Activated gamma-delta T cell treated with Interleukin-2 at 50 U/mL for 16 hours (primary cell): ENCODE measurements at places on chromosomes 6 and 20.

DNA sequence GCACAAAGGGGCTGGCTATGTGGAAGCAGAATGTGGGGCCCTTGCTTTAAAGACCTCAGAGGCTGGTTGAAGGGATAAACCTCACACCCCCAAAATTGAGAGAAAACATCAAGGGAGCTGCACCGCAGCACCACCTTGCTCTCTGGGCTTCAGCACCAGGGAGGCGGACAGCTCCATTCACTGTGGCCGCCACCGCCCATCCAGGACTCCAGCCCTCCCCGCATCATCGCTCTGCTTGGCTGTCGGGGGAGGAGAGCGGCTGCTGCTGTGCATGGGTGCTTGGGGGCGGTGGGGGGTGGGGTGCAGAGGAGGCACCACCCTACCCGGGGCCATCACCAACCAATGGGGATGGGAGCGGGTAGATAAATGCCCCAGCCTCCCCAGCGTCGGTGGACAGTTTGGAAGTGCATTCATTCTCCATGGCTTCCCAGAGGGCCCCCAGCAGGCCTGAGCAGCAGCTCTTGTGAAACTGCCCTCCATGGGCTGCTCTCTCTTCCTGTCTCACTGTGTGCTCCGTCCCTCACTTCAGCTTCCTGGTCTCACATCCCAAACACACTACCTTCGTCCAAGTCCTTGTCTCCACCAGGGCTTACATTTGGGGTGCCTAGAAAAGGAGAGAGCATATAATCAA is 75.7 kb upstream of the BHLHE23 start:
- DNase-seq: no peak

- no peak for DNase-seq
These were observed 38.1 kb upstream of the NOX3 start for GRCh38 chr6:155493694-155494143.

DNA sequence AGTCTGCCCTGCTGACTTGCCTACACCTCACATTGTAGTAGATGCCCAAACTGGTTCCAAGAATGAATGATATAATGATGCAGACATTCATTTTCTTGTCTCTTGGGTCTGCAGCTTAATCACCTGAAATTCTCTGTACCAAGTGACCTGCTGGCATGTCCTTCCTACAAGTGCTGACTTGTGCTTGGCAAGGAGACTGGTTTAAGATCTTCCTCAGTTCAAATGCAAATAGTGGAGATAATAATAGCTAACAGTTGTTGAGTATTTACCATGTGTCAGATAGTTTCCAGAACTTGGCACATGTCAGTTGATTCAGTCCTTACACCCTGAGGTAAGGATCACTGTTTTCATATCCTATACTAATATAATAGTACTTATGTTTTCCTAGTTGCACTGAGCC is 223.4 kb downstream of the SLC24A3 start:
- DNase-seq: no peak

- DNase-seq: no peak
These were observed 40.6 kb downstream of the CGA start for GRCh38 chr6:87054143-87054833.

DNA sequence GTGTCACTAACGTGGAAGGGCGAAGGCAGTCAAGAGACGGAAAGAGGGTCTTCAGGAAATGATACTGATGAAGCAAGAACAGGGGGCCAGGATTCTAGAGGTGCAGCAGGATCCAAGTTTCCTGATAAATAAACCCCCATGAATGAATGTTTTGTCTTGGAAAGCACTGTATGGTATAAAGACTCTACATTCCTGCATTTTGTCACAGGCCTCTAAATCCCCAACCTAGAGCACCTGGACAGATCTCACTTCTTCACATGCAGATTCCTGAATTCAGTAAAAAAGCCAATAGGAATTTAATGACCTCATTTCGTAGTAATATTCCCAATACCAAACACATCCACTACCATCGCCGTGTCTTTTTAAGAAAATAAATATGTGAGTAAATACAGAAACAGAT is 577.8 kb downstream of the PRKN start:
- no peak for DNase-seq

GRCh38 chr6:23325065-23325464 is 755.7 kb downstream of the HDGFL1 start:
- DNase-seq: no peak

DNA sequence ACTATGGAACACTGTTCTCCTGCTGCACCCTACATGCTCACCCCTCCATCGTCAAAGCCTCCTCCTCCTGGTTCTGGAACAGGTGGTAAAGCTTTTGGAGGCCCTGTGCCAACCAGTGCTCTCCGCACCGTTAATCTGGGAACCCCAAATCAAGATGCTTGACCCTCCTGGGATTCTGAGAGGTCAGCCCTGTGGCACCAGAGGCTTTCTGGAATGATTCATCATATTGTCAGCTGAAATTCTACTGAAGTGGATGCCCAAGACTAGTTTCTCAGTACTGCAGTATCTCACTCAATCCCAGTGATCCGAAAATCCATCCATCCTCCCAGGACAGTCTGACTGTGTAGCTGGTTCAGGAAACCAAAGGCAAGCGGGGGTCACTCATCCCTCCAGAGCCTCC is 92.7 kb downstream of the TRERF1 start:
- DNase-seq: no peak

GRCh38 chr6:41557335-41557734 is 11.2 kb downstream of the FOXP4 start:
- DNase-seq: no peak

- DNase-seq: no peak
These were observed 16.4 kb downstream of the PRSS16 start for GRCh38 chr6:27263886-27264285.

- DNase-seq: no peak
These were observed 804.5 kb upstream of the CITED2 start for GRCh38 chr6:140178935-140179334.

GRCh38 chr20:61560361-61560853 is 308.3 kb downstream of the CDH4 start:
- DNase-seq: no peak

GRCh38 chr6:116419069-116419786 is 41.9 kb upstream of the CALHM6 start:
- DNase-seq: no peak

DNA sequence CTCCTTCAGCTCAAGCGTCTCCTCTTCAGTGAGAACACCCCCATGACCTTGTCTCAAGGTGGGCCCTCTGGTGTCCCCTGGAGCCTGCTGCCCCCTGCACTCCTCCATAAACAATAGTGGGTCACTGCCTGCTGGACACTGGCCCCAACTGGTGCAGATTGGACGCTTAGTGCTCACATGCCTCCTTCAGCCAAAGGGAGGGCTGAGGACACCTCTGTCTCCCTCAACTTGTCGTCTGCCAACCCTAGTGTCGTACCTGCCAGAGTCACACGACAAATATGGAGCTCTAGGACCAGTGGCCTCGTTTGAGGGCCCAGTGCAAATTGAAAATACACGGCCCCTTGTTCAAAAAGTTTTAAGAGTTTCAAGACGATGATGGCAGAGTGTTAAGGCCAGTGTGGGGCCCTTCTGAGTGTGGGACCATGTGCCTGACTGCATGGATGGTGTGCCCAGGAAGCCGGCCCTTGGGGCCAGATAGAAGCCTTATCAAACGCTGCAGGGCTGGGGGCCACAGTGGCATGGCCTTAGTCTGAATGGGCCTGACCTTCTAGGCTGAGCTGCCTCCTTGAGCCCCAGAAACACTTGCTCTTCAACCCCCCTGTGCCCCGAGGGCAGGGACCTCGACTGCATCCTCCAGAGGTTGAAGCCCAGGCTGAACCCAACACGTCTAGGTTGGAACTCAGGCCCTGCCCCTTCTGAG is 20.1 kb downstream of the APCDD1L start:
- no peak for DNase-seq

GRCh38 chr6:161667957-161668356 is 394.1 kb upstream of the AGPAT4 start:
- DNase-seq: no peak

DNA sequence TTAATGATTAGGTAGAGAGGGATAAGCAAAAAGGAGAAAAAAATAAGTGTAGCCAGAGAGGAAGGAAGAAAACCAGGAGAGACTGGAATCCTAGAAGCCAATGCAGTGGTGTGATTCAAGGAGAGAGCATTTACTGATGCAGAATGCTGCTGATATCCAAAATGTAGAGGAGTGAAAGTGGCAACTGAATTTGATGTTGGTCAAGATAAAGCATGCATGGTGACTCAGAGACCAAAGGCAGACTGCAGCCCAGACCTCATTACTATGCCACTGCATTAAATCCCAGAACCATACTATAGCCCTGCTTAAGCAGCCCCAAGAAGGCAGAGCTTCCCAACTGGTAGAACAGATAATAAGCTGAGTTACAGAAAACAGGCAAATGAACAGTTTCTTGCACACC is 15.8 kb downstream of the KLHL32 start:
- DNase-seq: no peak

DNA sequence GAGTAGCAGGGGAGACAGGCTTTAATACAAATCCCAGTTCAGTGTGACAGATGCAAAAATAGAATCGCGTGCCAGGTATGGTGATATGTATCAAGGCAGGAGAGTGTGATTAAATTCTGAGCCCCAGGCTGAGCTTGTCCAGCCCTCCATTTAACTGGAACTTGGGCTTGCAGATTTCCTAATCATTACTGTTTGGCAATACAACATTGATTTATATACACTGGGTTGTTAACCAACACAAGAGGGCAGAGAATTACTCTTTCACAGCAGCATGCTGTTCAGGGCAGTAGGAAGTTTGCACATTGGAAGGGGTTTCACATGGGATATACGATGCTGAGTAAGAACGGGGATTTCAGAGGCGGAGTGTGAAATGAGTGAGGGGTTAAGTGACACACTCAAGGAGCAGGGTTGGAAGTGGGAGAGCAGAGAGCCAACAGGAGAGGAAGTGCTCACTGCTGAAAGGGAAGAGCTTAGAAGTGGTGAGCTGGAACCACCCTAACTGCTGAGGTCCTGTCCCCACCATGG is 70.8 kb upstream of the ATXN1 start:
- no peak for DNase-seq

DNA sequence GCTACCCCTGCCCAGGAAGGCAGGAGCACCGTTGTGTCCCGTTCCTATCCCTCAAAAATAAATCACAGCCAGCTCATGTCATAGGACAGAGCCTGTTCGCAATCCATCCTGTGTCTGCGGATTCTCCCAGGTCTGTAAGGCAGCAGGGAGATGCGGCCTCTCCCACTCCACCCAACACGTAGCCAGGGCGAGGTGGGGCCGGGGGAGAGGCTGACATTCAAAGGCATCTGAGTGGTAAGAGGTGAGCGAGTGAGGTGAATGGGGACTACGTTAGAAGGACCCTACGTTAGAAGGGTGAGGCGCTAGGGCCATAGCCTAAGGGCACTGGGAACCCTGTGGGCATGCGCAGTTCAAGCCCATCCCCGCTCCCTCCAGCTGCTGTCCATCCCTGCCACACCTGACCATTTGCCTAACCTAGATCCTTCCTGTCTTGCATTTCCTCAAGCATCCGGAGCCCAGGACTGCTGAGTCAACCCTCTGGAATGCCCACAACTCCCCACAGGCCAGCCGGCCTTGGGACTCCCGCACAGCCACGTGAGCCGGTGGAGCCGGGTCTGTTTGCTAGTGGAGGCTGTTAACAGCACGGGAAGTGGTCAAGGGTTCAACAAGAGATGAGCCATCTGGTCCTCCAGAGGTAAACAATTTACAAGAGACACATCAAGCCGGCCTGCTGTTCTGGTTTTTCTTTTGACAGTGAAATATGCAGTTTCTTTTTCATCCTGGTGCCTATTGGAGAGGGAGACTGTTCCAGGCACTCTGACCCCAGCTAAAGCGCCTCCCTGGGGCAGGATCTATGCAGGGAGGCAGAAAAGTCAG is 45.9 kb downstream of the RIPOR3 start:
- DNase-seq: no peak

GRCh38 chr6:16035488-16036080 is 93.3 kb upstream of the MYLIP start:
- no peak for DNase-seq

GRCh38 chr20:63833776-63834490 is 2.9 kb upstream of the ZBTB46 start:
- no peak for DNase-seq

- DNase-seq: no peak
These were observed 196.9 kb downstream of the FOXA2 start for GRCh38 chr20:22387452-22387851.

DNA sequence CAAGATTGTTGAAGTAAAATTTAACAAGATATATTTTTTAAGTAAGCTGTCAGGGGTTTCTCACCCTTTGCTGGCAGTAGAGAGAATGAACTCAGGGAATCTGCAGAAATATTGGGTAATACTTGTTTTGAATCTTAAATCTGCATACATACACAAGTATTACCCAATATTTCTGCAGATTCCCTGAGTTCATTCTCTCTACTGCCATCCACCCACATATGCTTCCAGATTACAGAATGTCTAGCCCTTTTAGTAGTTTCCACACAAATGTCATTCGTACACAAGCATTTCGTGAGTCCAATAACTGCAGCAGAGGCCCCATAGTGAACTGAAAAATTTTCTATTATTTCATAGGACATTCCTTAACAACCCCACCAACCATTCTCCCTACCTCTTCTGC is 69.6 kb upstream of the TNFRSF21 start:
- no peak for DNase-seq

DNA sequence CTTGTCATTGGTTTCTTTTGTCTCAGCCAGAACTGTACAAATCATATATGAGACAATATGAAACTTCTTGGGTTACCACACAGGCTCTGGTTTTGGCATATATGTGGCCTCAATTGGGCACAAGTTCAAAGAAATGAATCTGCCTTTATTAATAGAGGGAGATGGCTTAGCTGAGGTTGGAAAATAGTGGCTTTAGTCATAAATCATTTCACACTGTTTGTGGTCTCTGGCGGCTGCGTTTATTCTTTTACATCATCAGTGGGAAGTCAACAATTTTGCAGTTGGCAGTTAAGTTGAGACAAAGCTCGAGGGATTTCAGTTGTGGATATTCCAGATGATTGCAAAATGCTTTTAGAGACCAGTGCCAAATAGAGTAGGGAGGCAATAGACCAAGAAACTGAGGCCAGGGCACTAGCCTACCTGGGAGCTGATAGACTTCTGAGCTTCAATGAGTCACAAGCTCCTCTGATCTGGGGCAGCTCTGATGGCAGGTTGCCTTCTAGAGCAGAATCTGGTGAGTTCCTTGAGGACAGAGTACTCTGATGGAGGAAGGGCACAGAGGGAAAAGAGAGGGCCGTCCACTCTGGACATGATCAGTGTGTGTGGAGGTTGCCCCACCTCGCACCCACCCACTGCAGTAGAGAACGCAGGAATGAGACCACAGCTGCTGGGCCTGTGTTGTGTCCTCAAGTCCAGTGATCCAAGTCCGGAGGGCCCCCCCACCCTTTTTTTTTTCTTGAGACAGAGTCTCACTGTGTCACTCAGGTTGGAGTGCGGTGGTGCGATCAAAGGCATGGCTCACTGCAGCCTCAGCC is 73.5 kb downstream of the ARMC2 start:
- no peak for DNase-seq

- DNase-seq: no peak
These were observed 44.3 kb downstream of the FOXC1 start for GRCh38 chr6:1654054-1654453.

- DNase-seq: no peak
These were observed 85.7 kb downstream of the GJA1 start for GRCh38 chr6:121521164-121521555.

GRCh38 chr20:63296531-63297299 is 3.7 kb downstream of the COL20A1 start:
- no peak for DNase-seq
